Stimulated activated CD4-positive, alpha-beta T cell treated with anti-CD3 and anti-CD28 coated beads, Interleukin-1b, Interleukin-23, amount 100 ng/mL, for 1 hour (primary cell): ENCODE measurements at places on chromosomes 5 and 9.

DNA sequence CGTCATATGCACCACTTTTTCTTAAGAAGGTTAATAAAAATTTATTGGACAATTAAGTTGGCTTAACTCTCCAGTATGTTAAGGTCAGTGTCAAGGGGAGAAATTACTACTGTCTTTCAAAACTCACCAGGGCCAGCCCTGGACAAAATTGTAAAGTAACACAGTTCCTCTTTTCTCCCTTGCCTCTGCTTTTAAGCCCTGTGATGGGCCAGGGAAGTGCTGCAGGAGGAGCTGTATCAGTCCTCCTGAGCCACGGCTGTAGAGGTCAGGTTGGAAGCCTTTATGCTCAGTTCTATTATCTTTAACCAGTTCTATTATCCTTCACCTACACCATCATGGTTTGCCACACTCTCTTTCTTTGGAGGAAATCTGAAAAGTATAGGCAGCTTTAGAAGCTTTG, 11.5 kb upstream of the PPP2R2B start:
- DNase-seq: no peak

- DNase-seq: peak; percentile 24
Observed at GRCh38 chr9:129412814-129413536, 207.9 kb downstream of the C9orf50 start.

GRCh38 chr9:86721226-86721781, 226.0 kb downstream of the GAS1 start:
- DNase-seq: no peak

DNA sequence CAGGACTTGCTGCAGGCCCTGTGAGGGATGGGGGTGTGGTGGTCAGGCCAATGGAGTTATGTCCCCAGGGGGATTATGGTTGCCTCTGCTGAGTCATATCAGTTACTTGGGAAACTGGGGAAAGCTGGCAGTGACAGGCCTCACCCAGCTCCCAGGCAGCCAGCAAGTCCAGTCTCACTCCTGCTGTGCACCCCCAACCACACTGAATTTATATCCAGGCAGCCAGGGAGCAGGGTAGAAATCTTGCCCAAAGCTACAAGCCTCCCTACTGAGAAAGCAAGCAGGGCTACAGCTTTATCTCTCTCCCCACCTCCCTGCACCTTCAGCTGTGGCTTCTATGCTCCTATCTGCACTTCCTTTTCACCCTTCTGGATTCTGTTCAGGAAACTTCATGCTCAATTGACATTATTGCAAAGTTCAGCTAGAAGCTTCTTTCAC, 2076.0 kb upstream of the CDH9 start:
- no peak for DNase-seq

- no peak for DNase-seq
Observed at GRCh38 chr9:15469862-15470261, 40.9 kb downstream of the PSIP1 start.

GRCh38 chr9:101235105-101235866, 149.5 kb downstream of the BAAT start:
- no peak for DNase-seq

GRCh38 chr5:14864181-14864812, 7.3 kb downstream of the ANKH start:
- no peak for DNase-seq

DNA sequence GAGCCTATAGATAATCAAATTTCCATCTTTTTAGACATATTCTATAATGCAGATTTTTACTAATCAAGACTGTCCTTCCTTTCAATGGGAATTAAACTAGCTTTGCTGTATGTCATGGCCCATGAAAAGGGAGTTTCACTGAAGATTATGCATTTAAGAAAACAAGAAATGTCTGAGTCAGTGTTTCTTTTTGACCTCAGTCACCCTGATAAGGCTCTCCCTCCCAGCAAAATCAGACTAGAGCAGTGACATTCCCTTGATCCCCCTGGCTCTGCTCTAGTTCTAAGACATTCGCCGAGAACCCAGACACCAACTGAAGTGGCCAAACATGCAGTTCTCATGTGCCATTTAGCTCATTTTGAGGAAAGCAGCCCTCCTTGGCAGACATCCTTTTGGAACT, 442.0 kb downstream of the ACTL7B start:
- DNase-seq: no peak
